Activated CD4-positive, alpha-beta T cell treated with anti-CD3 and anti-CD28 coated beads, Interleukin-2, amount 50 U/mL, for 48 hours (primary cell): ENCODE measurements at places on chromosomes 6 and 20.

GRCh38 chr20:13029687-13030375 is 21.1 kb downstream of the SPTLC3 start:
- no peak for DNase-seq

DNA sequence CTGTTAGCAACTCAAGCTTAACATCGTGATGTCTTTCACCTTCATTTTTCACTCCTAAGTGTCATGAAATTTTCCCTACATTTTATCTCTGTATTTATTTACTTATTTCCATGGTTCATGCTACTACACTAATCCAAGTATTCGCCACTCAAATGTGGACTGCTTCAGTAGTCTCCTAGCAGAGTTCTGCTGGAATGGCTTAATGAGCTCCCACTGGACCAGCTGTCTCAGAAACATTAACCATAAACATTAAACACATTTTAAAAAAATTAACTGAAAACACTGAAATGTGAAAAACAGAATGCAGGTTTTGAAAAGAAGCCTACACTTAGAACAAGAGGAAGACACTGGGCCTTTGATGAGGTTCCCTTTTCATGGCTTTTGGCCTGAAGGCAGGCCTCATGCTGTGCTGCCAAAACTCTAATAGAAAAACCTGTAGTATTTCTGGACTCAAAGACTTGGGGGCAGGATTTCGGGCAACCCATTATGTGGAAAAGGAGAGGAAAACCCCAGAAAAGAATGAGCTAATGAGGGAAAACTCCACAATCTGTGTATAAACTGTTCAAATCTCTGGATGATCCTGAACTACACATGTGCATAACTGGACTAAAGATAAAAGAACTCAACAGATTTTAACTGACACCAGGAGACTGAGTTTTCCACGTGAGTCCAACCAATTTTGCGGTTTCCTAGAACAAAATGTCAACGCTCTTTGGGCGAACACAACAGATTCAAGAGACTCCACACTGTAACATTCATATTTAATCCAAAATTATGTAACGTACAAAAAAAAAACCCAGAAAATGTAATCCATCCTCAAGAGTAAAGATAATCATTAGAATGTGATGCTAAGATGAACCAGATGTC is 33.0 kb downstream of the SAMD3 start:
- DNase-seq, result no peak

GRCh38 chr6:109441069-109441816 is 719 bp downstream of the SMPD2 start:
- peak; percentile 47 for DNase-seq

DNA sequence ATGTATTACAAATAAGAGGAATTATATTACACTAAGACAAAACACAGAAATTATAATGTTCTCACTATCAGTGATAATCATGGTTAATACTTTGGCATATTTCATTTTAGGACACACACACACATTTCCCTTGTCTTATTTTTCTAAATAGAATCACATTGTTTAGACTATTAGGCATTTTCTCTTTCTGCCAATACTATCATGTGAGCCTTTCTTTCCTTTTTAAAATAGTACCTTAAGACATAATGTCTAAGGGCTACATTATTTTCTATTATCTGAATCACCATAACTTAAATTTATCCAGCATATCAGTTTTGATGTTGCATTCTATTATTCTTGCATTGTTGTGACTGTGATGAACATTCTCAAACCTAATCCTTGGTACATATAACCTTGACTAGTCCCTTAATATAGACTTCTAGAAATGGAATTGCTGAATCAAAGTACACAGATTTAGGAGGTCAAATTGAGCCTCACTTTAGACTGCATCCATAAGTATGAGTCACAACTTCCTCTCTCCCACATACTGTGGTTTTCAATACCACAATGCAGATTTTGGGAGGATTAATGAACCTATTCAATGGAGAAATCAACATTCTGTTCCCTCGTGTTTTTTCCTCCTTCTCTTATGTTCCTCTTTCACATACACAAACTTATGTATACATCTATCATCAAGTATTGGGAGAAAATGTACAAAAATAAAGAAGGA is 212.6 kb downstream of the MOXD1 start:
- DNase-seq, result no peak

DNA sequence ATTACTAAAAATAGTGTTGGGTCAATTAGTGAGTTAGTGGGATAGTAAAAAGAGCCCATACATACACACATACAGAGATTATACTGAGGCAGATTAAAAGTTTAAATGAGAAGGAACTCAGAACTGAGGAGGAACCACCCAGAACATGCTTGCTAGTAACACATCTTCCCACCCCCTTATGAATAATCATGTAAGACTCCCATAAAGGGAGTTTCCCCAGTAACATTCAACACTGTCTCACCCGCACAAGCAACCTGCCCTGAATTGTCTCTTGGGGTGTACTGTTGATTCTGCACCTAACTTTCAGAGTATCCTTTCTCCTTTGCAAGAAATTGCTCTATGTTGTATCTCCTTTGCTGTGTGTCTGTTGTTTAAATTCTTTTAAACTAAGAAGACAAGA is 11.1 kb upstream of the HLA-DQB2 start:
- no peak for DNase-seq

GRCh38 chr20:16708602-16709001 is 21.2 kb upstream of the SNRPB2 start:
- no peak for DNase-seq

GRCh38 chr6:45495429-45496084 is 117.8 kb upstream of the SUPT3H start:
- no peak for DNase-seq

DNA sequence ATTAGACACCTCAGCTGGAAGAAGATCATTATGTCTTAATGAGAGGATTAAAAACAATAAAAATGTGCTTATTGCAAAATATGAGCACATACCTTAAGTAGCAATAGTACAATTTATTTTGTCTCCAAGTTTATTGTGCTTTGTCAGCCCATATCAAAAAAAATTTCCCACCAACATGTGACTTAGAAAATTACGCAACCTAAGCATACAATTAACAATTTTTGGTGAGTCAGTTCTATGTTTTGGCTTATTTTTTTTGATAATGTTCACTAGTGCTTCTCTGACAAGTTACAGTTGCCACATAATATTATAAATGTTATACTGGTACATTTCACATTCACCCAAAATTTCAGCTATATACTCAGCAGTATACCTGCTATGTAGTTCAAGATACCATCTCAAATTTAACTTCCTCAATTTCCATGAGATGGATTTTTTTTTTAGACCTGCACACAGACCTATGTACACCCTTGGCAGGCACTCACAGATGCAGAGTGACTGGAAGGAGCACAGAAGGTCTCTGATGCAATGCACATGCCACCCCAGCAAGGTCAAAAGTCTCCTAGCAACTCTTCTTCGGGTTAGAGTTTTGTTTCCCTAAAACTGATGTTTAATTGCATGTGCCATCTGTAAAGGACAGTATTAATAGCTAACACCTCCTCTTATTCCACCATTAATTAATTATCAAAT is 112.4 kb downstream of the PRKN start:
- no peak for DNase-seq

- DNase-seq, result no peak
Observed at GRCh38 chr6:7687145-7688111, 38.5 kb upstream of the BMP6 start.

GRCh38 chr6:35669451-35670045 is 19.2 kb downstream of the FKBP5 start:
- DNase-seq, result no peak

DNA sequence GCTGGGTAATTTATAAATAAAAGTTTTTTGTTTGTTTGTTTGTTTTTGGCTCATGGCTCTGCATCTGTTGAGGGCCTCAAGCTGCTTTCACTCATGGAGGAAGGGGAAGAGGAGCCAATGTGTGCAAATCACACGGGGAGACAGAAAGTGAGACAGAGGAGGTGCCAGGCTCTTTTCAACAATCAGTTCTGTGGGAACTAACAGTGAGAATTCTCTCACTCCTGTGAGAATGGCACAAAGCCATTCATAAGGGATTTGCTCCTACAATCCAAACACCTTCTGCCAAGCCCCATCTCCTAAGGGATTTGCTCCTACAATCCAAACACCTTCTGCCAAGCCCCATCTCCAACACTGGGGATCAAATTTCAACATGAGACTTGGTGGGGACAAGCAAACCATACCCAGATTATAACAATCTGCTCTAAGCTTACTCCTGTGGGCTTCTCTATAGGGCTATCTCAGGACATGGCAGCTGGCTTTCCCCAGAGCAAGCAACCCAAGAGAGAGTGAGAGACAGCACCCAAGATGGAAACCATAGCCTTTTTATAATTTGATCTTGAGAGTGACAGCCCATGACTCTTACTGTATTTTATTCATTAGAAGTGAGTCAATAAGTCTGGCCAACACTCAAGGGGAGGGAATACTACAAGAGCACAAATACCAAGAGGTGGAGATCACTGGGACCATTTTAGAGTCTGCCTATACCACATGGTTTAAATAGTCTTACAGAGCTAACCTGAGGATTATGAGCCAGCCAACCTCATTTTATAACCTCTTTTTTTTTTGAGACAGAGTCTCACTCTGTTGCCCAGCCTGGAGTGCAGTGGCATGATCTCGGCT is 22.8 kb upstream of the LRRC1 start:
- no peak for DNase-seq

GRCh38 chr6:44053760-44054556 is 73.3 kb downstream of the MRPL14 start:
- no peak for DNase-seq

DNA sequence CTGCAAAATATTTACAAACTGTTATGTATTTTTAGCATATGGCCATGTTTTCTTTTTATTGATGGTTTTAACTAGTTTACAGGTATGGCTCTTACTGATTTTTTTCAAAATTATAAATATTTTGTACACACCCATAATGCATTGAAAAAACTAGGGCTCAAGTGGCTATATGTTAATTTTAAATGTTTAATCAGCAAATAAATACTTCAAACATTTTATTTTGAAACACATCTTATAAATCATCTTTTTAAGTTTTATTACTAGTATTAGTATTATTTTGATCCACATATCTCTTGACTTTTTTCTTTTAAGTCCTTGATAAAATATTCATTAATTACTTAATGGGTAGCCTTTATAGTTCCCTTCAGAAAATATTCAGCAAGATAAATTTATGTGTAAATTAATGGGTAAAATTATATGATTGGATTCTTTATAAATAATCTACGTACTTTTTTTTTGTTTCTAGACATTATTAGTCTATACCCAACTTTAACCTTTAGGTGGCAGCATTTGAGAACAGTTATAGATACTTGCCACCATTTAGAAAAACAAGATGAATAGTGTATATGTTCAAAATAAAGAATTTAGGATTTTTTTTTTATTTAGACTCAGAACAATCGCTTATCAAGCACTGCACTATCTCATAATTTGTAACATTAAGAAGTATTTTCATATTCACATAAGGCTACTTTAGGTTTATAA is 241.9 kb downstream of the ADGRB3 start:
- no peak for DNase-seq

- DNase-seq, result no peak
Observed at GRCh38 chr20:32807706-32808105, 12.0 kb upstream of the MAPRE1 start.
